Temporal lobe (tissue), 4 donors: ENCODE measurements at places on chromosomes 5 and 9. TPM values are rescaled to one million over a fixed set of nuclear protein-coding genes. Genes with fewer than 3 reads are reported as not detected.

BARX1 gene
- total RNA-seq, result not detected

PCDHAC2 gene
- total RNA-seq, result 28.8 TPM

PCDHB7 gene
- 8.9 TPM for total RNA-seq

C5 gene
- total RNA-seq, result 5.9 TPM

PIGO gene
- 8.1 TPM for total RNA-seq

DNAJC18 gene
- 45.2 TPM for total RNA-seq

RETREG1 gene
- total RNA-seq, result 56.5 TPM

IL9 gene
- total RNA-seq, result not detected

LOX gene
- 5.9 TPM for total RNA-seq

KCNV2 gene
- not detected for total RNA-seq

CCDC192 gene
- total RNA-seq, result 0.25 TPM

LCN9 gene
- not detected for total RNA-seq

CDC20B gene
- total RNA-seq, result 0.25 TPM

SLC6A7 gene
- total RNA-seq, result 1.5 TPM

SH3RF2 gene
- total RNA-seq, result 0.25 TPM

AFAP1L1 gene
- total RNA-seq, result 5.2 TPM

SLC45A2 gene
- total RNA-seq, result 0.49 TPM

SHROOM1 gene
- 2.2 TPM for total RNA-seq

TNFSF8 gene
- 0.49 TPM for total RNA-seq

PKD2L2 gene
- total RNA-seq, result under 0.01 TPM

HMHB1 gene
- total RNA-seq, result not detected

DND1 gene
- total RNA-seq, result 0.74 TPM

TIMD4 gene
- total RNA-seq, result not detected

NDST1 gene
- total RNA-seq, result 28.0 TPM

LCN12 gene
- 0.74 TPM for total RNA-seq
